ENCODE measurements at places on chromosomes 4 and X.

GRCh38 chr4:183962419-183962818 lies 57.3 kb downstream of the STOX2 start:
- no peak for DNase-seq

- no peak for DNase-seq
Measured at GRCh38 chr4:47510506-47511143, 25.6 kb downstream of the ATP10D start.

- DNase-seq, result no peak
Measured at GRCh38 chrX:128619490-128619889, 567.3 kb upstream of the ACTRT1 start.

GRCh38 chr4:64899563-64899962 lies 490.3 kb upstream of the TECRL start:
- DNase-seq, result no peak

- no peak for DNase-seq
Measured at GRCh38 chrX:43666311-43666912, 10.3 kb downstream of the MAOA start.
